ENCODE measurements at places on chromosomes 5 and 9.

DNA sequence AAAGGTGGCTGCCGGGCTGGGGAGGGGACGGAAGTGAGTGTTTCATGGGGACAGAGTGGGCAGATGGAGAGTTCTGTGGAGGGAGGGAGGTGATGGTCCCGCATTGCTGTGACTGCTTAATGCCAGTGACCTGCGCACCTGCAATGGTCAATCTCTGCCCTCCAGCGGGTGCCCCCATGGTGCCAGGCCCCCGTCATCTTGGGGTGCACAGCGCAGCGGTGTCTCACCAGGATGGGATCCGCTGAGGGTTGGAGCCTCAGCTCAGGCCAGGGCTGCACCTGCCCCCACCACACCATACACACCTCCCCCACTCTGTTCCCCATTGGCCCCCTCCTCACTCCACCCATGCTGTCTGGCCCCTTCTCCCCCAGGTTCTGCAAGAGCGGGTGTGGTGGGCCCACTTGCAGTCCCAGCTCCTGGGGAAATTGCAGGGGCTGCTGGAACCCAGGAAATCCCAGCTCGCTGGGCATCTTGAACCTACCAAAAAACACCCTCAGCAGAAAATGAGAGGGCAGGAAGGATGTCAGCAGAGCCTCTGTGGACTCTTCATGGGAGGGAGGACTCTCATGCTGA is 12.1 kb upstream of the CAMSAP1 start:
- no peak for DNase-seq

- no peak for DNase-seq
Observed at GRCh38 chr9:95087659-95088242, 229.8 kb downstream of the FANCC start.

DNA sequence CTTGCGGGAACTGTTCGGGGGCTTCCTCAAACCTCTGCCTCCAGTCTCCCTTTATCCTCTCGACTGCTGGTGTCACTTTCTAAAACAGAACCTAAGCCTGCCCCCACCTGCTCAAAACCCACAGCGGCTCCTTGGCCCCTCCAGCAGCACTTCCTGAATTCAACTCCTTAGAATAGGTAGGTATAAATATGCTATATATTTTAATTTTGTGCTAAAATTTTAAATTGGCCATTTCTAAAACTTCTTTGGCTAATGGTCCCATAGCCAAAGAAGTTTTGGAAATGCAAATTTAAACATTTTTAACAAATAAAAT is 71.8 kb upstream of the TBC1D2 start:
- no peak for DNase-seq

DNA sequence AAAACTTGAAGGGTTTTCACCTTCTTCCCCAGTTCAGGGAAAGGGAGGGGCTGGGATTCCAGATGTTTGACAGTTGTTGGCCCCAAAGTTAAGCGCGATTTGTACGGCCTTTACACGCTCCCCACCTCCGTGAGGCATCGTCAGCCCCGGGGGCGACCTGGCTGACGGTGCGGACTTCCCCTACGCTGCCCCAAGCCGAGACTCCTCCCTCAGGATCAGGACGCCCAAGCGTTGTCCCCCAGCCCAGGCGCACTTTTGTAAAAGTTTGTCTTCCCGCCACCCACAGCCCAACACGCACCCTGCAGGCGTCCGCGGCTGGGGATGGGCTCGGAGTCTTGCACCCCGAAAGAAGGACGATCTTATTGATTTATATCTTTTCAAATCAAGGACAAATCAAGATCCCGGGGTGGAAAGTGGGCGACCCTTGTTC is 713 bp downstream of the MOB3B start:
- peak; percentile 70 for DNase-seq

GRCh38 chr5:115818821-115819220 is 2.4 kb upstream of the CDO1 start:
- no peak for DNase-seq

- no peak for DNase-seq
Observed at GRCh38 chr9:33197279-33198152, 30.4 kb upstream of the B4GALT1 start.

DNA sequence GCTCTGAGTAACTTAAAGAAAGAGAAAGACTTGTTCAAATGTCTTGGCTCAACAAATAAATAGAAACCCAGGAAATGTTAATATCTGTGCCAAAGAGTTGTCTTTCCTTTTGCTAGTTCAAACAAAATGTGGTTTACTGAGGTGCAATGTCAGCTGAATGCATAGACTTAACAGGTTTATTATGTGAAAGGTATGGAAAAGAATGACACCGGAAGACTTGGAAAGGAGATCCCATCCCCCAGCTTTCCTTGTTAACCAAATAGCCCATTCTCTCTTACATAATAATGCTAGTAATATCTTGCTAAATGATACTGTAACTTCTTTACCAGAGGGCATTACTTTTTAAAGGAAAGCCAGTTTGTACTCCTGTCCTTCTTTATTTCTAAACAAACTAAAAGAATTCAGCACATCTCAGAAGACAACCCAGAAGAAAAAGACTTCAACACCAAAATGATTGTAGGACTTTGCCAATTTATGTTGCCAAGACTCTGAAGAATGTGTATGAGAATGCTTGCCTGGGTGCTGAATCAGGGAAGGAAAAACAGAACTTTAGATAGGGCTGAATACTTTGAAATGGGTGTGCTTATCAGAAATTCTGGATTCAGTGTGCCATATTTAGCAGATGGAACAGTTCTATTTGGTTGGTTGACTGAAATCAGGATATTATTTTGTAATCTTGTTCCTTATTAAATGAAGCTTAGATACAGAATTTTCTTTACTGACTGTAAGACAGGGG is 344.1 kb downstream of the TMEM38B start:
- DNase-seq: no peak

DNA sequence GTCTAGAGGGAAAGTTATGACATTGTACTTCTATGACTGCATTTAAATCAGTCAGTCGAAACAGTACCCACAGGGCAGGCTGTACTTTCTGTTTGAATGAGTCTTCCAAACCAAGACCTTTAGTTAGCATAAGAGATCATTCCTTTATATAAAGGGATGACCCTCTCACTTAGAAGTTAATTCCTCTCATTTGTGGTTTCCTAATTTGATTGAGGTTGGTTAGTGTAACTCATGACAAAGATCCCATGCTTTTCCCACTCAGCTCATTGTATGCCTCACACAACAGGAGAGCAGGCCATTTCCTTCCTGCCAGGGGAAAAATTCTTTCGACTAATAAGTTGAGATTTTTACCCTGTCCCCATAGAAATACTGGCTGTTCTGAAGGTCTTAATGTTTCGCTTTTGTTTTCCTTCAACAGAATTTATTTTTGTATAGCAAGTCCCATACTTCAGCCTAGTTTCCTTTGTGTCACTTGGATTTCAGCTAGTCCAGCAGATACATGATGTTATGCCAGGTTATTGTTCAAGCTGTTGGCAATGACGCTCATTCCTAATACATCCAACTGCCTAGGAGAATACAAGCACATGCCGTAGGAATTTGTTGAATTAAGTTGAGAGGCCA is 500.7 kb downstream of the SPATA31D1 start:
- DNase-seq: no peak

DNA sequence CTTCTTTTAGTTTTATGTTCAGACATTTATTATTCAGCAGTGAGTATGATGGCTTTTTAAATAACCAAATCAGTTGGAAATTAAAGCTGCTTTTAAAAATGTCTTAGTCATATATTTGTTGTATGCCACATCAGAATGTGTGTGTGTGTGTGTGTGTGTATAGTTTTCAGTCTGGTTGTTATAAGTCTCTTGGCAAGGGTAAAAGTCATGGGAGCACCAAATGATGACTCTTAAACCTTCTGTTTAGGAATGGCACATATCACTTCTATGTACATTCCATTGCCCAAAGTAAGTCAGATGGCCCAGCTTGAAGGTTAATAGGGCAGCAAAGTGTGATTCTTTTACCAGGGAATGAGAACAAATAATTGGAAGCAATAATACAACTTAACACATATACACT is 135.9 kb downstream of the RNF180 start:
- DNase-seq: no peak

GRCh38 chr5:2193542-2194235 is 311.0 kb upstream of the IRX4 start:
- DNase-seq: no peak

GRCh38 chr9:136791516-136792276 is 552 bp downstream of the TMEM141 start:
- DNase-seq: peak; percentile 61

DNA sequence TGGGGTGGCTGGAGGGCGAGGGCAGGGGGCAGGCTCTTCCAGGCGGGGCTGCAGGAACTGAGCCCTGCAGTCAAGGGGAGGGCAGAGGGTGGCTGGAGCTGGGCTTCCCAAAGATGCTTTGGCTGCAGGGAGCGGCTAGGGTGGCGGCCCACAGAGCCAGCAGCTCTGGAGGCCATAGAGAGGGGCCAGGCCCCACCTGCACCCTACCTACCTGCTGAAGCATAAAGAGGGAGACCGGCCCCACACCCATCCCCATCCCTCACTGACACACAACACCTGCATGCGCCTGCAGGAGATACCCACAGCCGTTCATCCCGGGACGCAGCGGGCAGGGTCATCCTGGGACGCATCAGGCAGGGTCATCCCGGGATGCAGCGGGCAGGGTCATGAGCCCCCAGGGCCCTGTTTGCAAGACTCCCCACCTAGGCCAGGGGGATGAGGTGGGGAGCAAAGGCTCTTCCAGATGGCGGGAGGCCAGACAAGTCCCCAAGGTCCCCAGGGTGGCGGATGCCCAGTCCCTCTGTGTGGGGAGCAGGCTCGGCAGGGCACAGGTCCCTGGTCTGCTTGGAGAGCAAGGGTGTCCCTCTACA is 39.8 kb upstream of the NOTCH1 start:
- no peak for DNase-seq

- DNase-seq: peak; percentile 72
Observed at GRCh38 chr9:112176524-112176923, 1.4 kb upstream of the SUSD1 start.

Data from CD14-positive monocyte (primary cell).